ENCODE measurements at places on chromosomes 7 and 10.
A peak's percentile ranks its signal among the peaks of the same experiment; 100 is the strongest.

DNA sequence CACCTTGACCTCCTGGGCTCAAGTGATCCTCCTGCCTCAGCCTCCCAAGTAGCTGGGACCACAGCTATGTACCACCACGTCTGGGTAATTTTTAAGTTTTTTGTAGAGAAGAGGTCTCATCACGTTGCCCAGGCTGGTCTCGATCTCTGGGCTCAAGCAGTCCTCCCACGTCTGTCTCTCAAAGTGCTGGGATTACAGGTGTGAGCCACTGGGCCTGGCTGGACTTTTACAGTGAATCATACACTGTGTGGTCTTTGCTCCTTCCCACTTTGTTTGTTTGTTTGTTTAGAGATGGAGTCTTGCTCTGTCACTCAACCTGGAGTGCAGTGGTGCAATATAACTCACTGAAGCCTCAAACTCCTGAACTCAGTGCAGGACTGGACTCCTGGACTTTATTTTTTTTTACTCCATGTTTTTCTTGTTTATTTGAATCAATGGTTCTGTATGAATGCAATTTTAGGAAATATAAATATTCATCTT lies 12.5 kb downstream of the PPIA start:
- no peak for DNase-seq

- DNase-seq, result no peak
Measured at GRCh38 chr7:103065667-103066066, 8.9 kb downstream of the FBXL13 start.

GRCh38 chr10:129899276-129900130 lies 64.6 kb downstream of the EBF3 start:
- DNase-seq, result no peak

- DNase-seq, result no peak
Measured at GRCh38 chr10:16820421-16820820, 3.2 kb upstream of the RSU1 start.

DNA sequence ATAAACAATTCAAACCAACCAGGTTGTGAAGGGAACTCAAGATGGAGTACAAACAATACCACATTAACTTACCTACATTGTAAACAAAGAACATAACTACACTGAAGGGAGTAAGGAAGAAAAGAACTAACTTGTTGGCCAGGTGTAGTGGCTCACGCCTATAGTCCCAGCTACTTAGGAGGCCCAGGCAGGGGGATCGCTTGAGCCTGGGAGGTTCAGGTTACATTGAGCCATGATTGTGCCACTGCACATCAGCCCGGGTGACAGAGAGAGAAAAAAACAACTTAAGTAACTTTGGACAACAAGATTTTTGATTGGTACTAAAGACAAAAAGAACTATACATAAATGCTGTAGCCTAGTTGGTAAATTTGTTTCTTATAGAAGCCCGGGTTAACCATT lies 68.8 kb downstream of the TRIL start:
- DNase-seq, result no peak

- no peak for DNase-seq
Measured at GRCh38 chr10:131933696-131934086, 32.9 kb downstream of the PPP2R2D start.

DNA sequence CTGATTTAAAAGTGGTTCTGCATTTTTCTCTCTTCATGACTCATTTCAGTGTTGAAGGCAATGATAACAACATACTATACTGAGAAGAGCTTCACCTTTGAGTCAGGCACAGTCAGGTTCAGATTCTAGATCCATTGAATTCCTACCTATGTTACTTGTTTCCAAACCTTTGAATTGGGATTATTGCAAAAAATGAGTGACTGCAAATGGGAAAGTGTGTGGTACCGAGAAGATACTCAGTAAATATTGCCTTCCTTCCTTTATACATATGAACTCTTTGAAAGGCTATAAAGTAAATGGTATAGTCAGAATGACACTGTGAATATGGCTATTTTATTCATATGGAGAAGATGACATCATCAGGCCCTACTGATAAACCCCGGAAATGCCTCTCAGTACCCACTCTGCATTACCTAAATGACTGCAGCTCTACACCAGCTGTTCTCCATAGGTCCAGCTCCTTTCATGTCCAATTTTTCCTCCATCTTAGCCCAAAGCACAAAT lies 66.7 kb upstream of the FGL2 start:
- no peak for DNase-seq

GRCh38 chr10:102394079-102394800 lies 1.3 kb upstream of the NFKB2 start:
- DNase-seq, result peak; percentile 98

- DNase-seq, result no peak
Measured at GRCh38 chr7:129707910-129708499, 96.5 kb downstream of the NRF1 start.

GRCh38 chr10:29689001-29689400 lies 54.2 kb upstream of the SVIL start:
- DNase-seq, result peak; percentile 22

- no peak for DNase-seq
Measured at GRCh38 chr10:90276894-90277475, 575.6 kb downstream of the KIF20B start.

- no peak for DNase-seq
Measured at GRCh38 chr10:14336736-14337135, 6.0 kb upstream of the FRMD4A start.

DNA sequence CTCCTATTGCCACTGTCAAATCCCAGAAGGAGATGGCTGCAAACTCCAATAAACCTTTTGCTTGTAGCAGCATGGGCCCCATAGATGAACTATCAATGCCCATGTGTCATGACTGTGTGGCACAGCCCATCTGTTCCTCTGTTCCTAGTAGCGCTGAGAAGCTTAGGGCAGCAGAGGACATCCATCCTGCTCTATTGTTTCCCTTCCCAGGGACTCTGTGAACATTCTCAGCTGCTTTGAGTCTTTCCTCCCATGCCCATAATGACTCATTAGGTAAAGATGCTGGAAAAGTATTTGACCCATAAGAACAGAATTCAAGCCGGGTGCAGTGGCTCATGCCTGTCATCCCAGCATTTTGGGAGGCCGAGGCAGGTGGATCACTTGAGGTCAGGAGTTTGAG lies 28.3 kb downstream of the STMP1 start:
- DNase-seq, result no peak

DNA sequence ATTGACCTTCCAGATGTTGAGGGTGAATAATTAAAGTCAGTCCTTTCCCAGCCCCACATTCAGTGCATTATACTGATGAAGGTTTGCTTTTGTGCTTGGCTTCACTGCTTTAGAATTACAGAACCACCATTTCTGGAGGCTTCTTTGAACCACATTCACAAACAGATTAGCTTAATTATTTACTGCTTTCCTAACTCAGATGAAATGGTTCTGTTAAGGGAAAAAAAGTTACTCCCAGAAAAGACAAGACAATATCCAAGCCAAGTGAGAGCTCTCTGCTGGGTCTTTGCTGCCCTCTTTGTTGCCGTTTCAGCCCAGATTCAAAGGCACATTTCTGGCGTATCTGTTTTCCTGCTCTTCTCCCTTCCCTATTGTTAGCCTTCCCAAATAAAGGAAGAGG lies 188.9 kb downstream of the AHR start:
- no peak for DNase-seq

DNA sequence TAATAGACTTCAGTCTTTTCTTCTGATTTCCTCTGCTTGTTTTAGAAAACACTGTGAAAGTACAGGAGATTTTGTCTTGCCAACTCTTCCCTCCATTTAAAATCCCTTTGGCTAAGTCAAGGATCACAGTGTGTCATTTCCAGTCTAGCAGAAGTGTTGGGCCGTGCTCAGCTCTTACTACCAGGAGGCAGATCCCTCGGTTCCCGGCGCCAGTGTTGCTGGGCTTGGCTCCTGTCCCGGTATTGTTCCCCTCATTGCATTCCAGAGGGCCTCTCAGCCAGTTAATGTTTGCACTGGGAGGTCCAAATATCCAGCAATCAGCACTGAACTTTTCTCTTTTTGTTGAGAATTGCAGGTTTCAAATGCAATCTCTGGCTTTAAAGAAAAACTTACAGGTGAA lies 612.1 kb upstream of the MGMT start:
- DNase-seq, result no peak

DNA sequence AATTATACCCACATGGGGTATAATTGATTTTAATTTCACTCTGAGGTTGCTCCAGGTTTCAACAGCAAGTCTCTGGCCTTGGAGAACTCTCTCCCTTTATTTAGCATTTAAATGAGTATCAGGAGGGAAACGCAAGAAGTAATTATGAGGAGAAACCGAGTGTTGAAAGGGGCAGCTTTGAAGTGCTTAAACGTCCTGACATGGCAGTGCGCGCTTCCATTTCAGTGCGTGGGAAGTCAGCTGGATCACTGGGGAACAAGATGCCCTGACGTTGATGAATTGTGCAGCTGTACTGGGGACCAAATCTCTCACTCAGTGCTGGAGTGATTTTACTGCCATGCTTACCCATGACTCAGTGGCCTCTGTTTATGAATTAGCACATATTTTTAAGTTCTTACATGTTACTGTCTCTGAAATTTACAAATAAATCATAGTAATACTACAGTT lies 106.0 kb upstream of the PRR15 start:
- DNase-seq, result no peak

- DNase-seq, result no peak
Measured at GRCh38 chr7:110921595-110922151, 169.3 kb upstream of the LRRN3 start.

- no peak for DNase-seq
Measured at GRCh38 chr10:28984431-28984830, 304.4 kb upstream of the LYZL1 start.

GRCh38 chr10:121553511-121554264 lies 44.6 kb downstream of the FGFR2 start:
- DNase-seq, result no peak

GRCh38 chr10:30055226-30055662 lies 4.1 kb downstream of the JCAD start:
- no peak for DNase-seq

DNA sequence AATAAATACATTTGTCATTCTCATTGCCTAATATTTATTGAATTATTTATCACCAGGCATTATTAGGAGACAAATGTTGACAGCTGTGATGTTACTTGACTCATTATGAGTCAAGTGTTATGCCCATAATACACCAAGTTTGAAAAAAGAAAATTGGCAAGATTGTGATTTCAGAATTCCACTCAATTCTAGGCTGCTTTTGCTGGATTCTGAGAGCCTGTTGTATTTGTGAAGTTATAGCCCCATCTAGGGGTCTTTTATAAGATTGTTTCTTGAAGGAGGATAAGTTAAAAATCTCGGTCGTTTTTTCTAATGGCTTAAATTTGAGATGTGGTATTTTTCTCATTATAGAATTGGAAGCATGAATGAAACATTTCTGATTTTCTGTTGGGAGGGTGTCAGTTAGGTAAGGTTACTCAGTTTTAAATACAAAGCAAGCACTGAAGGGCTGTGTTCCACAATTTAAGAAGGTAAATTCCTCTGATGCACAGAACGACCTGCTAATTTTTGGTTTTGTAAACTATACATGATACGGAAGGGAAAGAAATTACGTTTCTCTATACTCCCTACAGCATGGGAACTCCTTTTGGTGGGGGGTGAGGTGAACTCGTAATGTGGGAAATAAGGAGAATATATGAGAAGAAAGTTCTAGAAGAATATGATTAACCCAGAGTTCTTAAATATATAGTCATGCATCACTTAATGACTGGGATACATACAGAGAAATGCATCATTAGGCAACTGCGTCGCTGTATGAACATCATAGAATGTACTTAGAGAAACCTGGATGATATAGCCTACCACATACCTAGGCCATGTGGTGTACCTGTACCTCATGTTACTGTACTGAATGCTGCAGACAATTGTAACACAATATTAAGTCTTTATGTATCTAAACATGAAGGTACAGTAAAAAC lies 2.6 kb downstream of the STK31 start:
- no peak for DNase-seq

- no peak for DNase-seq
Measured at GRCh38 chr7:20474249-20474648, 141.2 kb upstream of the ABCB5 start.

DNA sequence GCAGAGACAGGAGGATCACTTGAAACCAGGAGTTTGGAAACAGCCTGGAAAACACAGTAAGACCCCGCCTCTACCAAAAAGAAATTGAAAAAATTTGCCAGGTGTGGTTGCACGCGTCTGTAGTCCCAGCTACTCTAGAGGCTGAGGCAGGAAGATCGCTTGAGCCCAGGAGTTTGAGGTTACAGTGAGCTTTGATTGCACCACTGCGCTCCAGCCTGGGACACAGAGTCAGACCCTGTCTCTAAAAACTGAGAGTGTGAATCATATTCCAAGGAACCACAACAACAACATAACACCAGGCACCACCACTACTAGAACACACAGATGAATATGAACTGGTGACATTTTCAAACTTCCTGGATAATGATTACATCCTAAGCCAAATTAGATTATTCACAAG lies 324.2 kb downstream of the CALN1 start:
- no peak for DNase-seq

DNA sequence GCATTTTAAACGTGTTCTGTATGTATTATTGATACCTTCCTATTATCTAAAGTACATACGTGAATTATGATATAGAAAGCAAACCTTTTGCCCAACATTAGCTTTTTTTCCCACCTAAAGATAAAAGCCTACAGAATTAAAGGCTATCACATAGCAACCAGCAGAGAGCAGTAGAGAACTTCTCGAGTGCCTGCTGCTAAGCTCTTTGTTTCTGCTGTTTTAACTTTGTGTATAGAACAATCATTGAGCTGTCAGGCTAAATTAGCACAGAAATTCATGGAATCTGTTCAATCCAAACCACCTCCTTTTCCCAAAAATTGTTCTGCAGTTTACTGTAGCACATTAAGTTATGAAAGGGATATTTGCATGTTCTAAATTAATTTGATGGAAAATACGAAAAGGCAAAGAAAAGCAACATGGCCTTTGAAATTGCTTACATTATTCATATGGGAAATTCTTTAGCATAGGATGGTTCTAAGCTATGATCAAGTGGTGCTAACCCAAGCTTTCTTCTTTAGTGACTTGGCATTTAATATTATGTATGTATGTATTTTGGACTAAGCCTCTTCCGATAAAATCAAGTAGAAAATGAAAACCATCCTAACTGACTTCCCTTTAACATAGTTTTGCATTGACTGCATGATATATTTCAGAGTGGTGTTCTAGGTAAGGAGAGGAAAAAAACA lies 1288.5 kb downstream of the GATA3 start:
- no peak for DNase-seq

DNA sequence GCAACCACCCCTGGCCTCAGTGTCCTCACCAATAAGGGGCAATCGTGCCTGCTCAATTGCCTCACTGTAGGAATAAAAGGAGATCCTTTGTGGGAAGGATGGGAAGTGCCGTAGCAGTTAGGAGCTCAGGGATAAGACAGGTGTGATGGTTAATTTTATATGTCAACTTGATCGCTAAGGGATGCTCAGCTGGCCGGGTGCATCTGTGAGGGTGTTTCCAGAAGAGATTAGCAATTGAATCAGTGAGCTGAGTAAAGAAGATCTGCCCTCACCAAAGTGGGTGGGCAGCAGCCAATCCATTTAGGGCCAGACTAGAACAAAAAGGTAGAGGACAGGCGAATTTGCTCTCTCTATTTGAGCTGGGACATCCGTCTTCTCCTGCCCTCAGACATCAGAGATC lies 46.3 kb downstream of the BUB3 start:
- DNase-seq, result no peak

DNA sequence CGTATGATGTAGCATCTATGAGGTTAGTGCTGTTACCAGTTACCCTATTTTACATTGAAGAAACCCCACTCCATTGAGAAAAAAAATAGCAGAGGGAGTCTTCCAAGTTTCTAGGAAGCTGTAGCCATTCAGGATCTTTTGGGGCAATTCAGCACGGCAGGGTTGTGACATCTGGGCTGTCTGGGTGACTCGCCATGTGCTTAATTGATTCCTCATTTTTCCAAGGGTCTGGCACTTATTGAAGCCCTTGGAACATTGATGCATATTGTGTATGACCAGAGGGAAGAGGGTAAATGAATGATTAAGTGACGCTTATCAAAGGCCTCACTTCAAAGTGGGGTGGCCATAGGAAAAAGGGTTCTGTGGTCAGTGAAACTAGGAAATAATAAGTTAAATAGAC lies 248.7 kb downstream of the ARHGAP12 start:
- DNase-seq, result no peak
